Smooth muscle cell of the coronary artery (primary cell): ENCODE measurements at places on chromosomes 6 and 20. TPM values are rescaled to one million over a fixed set of nuclear protein-coding genes. Genes with fewer than 3 reads are reported as not detected.

The POU5F1 gene
- total RNA-seq = not detected in 2 replicates

The TRIM38 gene
- 6.8 and 10.5 TPM in 2 replicates for total RNA-seq

The SIRPB1 gene
- total RNA-seq = 0.59 TPM in 1 of 2 replicates, not detected in the other

The GGT7 gene
- total RNA-seq = 9.9 and 11.9 TPM in 2 replicates

The WFDC5 gene
- total RNA-seq = not detected in 2 replicates

The EDEM2 gene
- 68.3 and 79.9 TPM in 2 replicates for total RNA-seq

The TMEM151B gene
- not detected in 2 replicates for total RNA-seq

The PCK1 gene
- not detected in 2 replicates for total RNA-seq

The ZNF334 gene
- 1.2 and 1.3 TPM in 2 replicates for total RNA-seq

The CST2 gene
- not detected in 2 replicates for total RNA-seq
